Activated CD8-positive, alpha-beta T cell treated with anti-CD3 and anti-CD28 coated beads for 36 hours (primary cell): ENCODE measurements at places on chromosomes 4 and X. TPM values are rescaled to one million over a fixed set of nuclear protein-coding genes. Genes with fewer than 3 reads are reported as not detected.
A peak's percentile ranks its signal among the peaks of the same experiment; 100 is the strongest.

VSIG4 gene
- 0.23 TPM for total RNA-seq

MEPE gene
- total RNA-seq = not detected

TTC29 gene
- not detected for total RNA-seq

N4BP2 gene
- 17.5 TPM for total RNA-seq

CEP135 gene
- 12.5 TPM for total RNA-seq

SPIN2B gene
- total RNA-seq = 6.0 TPM

MAB21L2 gene
- not detected for total RNA-seq

UGT8 gene
- 0.07 TPM for total RNA-seq

TCEAL9 gene
- 7.5 TPM for total RNA-seq

ZNF711 gene
- total RNA-seq = 1.2 TPM

GRCh38 chrX:13522811-13523210, 46.6 kb upstream of the EGFL6 start:
- DNase-seq = no peak

- no peak for DNase-seq
Observed at GRCh38 chr4:53744446-53745160, 153.3 kb upstream of the LNX1 start.

GRCh38 chrX:11504234-11504633, 161.5 kb downstream of the ARHGAP6 start:
- DNase-seq = no peak

- no peak for DNase-seq
Observed at GRCh38 chr4:41125558-41126311, 88.6 kb downstream of the APBB2 start.

DNA sequence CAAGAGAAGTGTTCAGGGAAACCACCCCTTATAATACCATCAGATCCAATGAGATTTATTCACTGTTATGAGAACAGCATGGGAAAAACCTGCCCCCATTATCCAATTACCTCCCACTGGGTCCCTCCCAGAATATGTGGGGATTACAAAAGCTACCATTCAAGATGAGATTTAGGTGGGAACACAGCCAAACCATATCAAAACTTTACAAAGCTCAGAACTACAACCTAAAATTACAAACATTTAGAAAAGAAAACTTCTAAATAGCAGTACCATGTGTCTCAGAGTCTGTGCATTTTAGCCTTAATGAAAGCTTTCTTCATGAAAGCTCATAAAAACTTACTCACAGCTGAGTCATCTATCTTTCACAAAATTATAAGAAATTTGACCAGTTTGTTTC, 1442.8 kb upstream of the PCDH7 start:
- DNase-seq = no peak

DNA sequence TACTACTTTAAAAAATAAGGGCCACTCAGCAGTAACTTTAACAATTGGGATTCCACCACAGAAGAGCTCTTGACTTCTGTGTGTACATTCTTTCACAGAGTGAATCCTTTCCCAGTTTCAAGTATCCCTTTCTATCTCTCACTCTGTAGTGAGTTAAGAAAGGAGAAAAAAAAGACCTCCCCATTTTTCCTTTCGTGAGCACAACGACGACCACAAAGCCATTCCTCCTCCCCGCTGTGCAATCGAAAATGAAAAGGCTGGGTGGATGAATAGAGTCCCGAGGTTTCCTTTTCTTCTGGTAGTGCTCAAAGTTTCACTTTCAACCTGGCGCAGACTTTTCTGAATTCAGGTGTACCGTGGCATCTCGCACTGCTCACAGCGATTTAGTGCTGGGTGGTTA, 58.0 kb downstream of the TAB3 start:
- peak; percentile 37 for DNase-seq

- no peak for DNase-seq
Observed at GRCh38 chr4:16196482-16197393, 29.5 kb downstream of the TAPT1 start.

GRCh38 chr4:116632269-116632668, 453.1 kb downstream of the TRAM1L1 start:
- no peak for DNase-seq

GRCh38 chr4:56271131-56271530, 116.2 kb downstream of the AASDH start:
- DNase-seq = no peak

- no peak for DNase-seq
Observed at GRCh38 chr4:109682875-109683274, 20.4 kb downstream of the CASP6 start.

DNA sequence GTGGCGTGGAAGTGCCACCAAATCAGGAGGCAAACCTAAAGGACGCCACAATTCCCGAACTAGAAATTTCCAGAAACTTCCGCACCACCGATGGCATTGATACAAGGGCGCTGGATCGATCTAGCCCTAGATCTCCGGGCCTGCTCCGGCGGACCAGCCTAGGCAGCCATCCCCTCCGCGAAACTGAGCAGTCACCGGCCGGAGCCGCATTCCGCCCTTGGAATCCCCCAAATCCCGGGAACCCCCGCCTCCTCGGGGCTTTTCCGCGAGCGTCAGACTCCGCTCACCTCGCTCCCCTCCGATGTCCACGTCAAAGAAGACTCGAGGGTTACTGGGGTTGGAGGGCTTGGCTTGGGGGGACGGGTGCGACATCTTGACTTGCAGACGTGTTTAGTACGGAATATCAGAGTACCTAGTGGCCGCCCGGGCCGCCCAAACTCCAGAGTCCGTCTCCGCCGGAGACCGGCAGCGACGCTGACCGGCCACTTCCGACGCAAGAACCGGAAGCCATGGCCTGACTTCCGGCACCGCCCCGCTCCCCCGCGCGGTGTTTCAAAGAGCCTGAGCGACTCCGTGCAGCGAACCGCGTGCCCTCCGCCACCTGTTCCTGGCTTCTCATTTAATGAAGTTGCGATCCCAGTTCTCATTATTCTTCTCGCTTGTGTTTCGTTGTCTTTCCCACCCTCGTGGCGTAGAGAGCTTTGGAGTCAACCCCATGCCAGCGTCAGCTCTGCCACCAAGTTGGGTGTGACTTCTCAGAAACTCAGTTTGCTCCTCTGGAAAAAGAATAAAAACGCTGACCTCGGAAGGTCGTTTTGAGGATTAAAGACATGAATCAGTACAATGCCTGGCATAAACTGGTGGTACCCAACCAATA, at the start of gene PPID:
TSS of gene PPID (minus strand) at position 480 of the 877 bp plus-strand sequence. CDS start at position 372, 108 bp downstream.
- peak; percentile 90 for DNase-seq

GRCh38 chrX:111260451-111260850, 9.8 kb downstream of the CAPN6 start:
- no peak for DNase-seq

DNA sequence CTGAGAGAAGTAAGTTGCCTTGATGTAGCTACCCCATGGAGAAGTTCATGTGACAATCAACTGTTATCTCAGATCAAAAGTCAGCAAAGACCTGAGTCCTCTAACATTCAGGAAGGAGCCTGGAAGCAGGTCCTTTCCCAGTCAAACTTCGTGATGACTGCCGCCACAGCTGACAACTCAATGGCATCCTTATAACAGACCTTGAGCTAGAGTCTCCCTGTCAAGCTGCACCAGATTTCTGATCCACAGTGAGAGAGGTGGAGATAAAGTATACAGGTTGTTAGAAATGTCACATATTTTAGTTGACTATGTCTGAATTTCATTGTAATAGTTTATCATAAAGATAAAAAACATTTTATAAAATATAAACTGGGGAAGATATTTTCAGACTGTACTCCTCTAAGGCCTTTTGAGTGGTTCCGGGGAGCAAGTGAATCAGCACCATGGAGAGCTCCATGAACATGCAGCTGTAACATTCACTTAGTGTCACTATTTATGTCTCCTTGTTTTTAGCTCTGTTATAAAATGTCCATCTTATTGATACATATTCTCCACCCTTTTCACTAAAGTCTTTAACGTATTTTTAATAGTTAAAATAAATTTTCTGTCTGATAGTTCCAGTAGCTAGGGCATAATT, 1653.5 kb upstream of the AGA start:
- peak; percentile 3 for DNase-seq

DNA sequence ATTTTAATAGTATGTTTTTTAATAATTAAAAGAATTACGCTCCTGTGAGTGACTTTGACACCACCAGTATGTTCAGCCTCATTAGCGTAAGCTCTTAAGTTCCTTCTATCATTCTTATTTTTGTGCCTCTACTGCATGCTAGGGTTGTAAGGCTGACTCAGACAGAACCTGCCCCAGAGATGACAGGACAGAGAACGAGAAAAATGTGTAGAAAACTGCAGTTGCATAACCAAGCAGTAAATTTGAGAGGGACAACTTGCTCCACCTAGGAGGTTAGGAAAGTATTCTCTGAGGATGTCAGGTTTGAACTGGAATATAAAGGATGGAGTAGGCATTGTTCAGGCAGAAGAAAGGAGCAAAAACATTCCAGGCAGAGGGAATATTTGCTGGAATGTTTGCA, 98.7 kb downstream of the NFKB1 start:
- no peak for DNase-seq

DNA sequence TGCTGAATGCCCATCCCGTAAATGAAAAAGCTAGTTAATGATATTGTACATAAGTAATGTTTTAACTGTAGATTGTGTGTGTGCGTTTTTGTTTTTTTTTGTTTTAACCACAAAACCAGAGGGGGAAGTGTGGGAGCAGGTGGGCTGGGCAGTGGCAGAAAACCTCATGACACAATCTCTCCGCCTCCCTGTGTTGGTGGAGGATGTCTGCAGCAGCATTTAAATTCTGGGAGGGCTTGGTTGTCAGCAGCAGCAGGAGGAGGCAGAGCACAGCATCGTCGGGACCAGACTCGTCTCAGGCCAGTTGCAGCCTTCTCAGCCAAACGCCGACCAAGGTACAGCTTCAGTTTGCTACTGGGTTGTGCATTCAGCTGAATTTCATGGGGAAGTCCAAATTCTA, at the start of gene SPP1:
TSS of gene SPP1 (plus strand) at position 249 of the 400 bp plus-strand sequence. CDS start 1,182 bp downstream, outside the sequence.
- DNase-seq = peak; percentile 37

GRCh38 chr4:2141022-2141761, 82.1 kb downstream of the NAT8L start:
- DNase-seq = no peak

GRCh38 chrX:48663241-48663640, 20.4 kb upstream of the WAS start:
- DNase-seq = peak; percentile 9

DNA sequence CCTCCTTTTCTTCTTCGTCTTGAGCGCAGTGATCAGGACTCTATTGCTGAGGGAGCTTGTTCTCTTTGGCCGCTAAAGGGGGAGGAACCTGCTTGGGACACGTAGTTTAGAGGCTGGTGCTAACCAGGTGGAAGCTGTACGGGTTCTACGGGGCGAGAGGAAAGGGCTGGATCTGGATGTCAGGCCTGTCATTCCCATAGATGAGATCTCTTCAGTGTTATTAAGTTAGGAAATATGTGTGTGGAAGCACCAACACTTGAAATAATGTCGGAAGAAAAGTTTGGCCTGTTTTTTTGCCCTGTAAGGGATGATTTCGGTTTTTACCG, 643 bp downstream of the SRP72 start:
- DNase-seq = no peak

GRCh38 chr4:168152837-168153500, 60.6 kb downstream of the ANXA10 start:
- no peak for DNase-seq

DNA sequence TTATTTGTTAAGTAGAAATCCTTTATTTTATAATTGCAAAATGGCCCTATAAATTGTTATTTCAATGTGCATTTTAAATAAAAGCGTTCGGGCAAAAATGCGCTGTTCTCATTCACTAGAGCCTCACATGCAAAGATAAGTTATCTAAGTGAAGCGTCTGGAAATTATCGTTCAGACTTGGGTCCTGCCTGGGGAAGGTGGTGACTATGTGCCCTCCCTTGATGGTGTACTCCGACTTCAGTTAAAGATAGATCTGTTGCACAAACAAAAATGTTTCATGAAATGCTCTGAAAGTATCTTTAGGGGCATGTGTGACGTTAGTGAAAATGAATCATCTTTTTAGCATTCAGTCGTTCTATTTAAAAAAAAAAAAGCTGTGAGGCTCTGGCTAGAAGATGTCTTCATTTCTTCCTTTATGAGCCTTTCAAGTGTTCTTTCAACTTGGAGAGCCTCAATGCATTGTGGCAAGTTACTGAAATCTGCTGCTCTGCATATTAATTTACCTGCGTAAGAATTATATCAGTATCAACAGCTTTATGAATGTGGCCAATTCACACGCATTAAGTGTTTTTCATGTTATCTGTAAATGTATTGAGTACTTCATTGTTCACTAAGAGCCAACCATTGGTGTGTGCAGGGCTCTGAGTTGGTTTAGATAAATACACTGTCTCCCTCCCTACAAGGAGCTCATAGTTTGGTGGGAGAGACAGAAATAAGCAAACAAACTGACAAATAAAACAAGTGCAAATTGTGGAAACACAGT, 83.0 kb downstream of the AFF1 start:
- DNase-seq = peak; percentile 46

DNA sequence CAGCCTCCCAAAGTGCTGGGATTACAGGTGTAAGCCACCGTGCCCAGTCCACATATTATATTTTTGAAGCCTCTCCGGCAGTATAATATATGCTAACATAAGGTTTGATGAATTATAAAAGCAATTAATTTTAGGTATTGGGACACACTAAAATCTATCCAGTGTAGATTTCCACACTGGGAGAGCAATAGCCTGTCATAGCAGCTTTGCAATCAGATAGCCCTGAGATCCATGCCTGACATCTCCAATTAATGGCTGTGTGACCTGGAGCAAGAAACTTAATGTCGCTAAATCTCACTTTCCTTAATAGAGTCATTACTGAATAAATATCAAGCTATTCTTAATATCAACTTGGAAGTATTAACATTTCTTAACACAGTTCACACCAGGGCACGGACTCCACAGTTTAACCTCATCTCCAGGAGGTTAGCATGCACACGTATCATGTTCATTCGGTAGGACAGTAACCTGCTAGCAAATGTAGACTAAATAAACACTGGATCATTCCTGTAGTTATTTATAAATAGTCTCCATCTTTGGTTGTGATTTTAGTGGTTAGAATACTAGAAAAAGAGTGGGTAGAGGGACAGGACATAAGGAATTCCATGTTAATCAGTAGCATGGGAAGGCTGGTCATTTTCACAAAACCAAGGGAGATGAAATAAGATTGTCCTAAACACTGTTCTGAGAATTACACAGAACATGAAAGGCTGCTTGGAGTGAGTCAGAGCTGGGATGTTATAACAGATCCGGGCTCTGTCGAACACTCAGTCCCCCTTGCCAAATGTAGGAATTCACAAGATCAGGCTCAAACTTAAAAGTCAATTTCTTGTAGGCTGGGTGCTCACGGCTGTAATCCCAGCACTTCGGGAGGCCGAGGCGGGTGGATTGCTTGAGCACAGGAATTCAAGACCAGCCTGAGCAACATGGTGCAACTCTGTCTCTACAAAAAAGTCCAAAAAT, 254.7 kb downstream of the PALLD start:
- no peak for DNase-seq

- DNase-seq = no peak
Observed at GRCh38 chrX:39253551-39253950, 452.3 kb downstream of the MID1IP1 start.
